ENCODE measurements at places on chromosomes 12 and 14.

- no peak for DNase-seq
Measured at GRCh38 chr14:49636866-49637265, 1.8 kb upstream of the DNAAF2 start.

DNA sequence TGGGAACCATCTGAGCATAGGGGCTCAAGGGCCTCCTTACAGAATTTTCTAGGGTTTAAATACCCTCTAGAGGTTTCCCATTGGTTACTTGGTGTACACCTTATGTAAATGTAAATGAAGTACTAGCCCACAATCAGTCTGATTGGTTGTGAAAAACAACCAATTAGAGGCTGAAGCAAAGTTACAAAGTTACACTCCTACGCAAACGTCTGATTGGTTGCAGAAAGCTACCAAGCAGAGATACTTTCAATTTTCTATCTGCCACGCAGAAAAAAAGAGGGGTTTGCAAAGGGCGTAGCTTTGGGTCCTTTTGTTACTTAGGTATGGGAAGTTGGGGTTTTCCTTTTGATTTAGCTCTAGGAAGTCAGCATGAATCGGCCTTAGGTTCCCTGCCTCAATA lies 1.8 kb upstream of the TMEM19 start:
- DNase-seq, result no peak

DNA sequence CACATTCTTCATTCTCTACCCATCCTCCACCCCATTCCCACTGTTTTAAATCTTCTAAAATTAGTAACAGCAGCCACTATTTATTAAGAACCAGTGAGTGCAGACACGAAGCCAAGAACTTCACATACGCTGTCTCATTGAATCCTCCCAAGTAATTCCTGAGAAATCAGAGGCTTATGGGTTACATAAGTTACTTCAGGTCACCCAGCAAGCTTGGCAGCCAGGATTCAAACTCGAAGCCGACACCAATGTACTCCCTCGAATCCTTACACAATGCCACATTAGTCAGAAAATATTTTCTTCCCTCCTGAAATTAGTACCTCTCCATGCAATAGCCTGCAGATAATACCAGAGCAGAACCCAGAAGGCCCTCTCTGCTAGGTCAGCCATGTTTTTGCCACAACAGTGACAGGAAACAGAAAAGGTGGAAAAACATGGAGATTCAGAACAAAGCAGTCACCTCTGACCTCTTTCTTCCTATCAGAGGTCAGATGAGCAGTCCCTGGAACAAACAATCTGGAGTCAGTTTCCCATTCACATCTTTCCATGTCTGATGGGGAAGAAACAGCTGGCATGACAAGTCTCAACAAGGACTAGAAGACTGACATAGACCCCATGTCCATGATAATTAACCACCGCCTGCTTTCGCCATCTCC lies 16.4 kb downstream of the NID2 start:
- no peak for DNase-seq

DNA sequence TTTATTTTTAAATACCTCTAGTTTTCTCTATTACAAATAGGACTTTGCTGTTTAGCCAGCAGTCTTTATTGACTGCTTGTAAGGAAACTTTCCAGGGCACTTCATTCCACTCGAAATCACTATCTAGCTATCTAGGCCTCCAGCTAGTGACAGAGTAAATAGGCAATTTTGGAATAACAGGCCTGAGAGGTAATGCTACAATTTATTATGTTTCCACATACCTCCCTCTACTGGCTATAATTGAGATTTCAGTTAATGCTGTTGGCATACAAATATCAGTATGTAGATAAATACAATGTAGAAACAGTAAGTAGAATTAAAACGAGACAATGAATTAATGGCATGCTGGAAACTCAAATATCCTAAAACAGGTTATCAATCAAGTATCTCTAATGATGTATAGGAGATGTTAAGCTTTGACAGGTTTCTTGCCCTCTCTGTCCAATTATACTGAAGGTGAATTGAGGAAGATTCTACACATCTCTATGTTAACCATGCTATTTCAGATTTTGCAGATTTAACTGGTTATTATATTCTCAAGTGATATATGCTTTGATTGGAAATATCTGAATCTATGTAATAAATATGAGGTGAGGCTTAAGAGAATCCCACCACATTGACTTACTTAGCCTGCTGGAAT lies 7.2 kb downstream of the DTD2 start:
- DNase-seq, result no peak

- no peak for DNase-seq
Measured at GRCh38 chr12:121652767-121653497, 16.5 kb downstream of the MORN3 start.

DNA sequence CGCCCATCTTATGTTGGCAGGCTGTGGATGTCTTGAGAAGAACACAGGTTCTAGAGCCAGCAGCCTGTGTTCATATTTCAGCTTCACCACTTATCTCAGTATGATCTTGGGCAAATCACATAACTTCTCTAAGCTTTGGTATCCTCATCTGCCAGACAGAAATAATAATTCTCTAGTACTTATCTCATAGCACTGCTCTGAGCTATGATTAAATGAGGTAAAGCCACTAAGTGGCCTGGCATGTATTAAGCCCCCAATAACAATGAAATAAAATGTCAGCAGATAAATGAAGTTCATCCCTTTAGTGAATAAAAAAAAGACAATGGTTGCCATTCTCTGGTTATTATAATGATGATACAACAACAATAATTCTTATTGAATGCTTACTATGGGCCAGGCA lies 104.9 kb upstream of the EEA1 start:
- DNase-seq, result no peak

GRCh38 chr14:69705706-69706105 lies 61.2 kb upstream of the SRSF5 start:
- no peak for DNase-seq

- DNase-seq, result no peak
Measured at GRCh38 chr12:4240161-4240783, 33.3 kb upstream of the CCND2 start.

- no peak for DNase-seq
Measured at GRCh38 chr12:5921027-5921909, 23.8 kb downstream of the ANO2 start.

- DNase-seq, result no peak
Measured at GRCh38 chr14:93619176-93619793, 169.0 kb downstream of the PRIMA1 start.

GRCh38 chr14:81436296-81437138 lies 36.4 kb upstream of the STON2 start:
- DNase-seq, result no peak

DNA sequence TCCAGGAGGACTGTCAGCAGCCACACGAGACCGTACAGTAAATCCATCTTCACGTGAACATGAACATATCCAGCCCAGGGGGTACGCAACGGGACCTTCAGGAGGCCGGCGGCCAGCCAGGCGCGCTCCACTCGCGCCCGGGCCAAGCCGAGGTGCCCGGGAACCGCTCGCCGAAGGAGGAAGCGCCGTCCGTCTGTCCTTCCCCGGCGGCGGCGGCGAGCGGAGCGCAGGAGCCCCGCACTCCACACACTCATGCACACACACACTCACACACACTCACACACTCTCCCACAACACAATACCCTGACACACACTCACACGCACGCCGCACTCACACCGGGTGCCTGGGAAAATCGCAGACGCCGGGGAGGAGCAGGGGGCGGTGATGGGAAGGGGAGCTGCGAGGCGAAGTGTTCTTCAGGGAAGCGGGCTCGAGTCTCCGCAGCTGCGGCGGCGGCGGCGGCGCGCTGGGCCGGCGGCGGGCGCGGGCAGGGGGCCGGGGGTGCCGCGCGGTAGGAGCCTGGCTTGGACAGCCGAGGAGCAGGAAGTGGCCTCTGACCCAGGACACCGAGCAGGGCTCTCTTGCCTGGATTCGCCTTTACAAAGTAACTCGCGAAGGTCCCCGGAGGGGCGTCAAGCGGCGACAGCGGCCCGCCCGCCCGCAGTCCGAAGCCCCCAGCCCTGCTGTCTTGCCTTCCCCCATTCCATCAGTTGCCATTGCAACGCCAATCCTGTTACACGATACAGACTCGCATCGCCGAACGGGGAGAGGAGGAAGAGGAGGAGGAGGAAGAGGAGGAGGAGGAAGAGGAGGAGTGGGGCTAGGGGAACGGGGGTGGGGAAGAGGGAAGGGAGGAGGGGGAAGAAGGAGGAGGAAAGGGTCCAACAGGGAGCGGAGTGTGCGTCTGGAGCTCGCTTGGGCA lies 601 bp downstream of the MDGA2 start:
- DNase-seq, result no peak

DNA sequence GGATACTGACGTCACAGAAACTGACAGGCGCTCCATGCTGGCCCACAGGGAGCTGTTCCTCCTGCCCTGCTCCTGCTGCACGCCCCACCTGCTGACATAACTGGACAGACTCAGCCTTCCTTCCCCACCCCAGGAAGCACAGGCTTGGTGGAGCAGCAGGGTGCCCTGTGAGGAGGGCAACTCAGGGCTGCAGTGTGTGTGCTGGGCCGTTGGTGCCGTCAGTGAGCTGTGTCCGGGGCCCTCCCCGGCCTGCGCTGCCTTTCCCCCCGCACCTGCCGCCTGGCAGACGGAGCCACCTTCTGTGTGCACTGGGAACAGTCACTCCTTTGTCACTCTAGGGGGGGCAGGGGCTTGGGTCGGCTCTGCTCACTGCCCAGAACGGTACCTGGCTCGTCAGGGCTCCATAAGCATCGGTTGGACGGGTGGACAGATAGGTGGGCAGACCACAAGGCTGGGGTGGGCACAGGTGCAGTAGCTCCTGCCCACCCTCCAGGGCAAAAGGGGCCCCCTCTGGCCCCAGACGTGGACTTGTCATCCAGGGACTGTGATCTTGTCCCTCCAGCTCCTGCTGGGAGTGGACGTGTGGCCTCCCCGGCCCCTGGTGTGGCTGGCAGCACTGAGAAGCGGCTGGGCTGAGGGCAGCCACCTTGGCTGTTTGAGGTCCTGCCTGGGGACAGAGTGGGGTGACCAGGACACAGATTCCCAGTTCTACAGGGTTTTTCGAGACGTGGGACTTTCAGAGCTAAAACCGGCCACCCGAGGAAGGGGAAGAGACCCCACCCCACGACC lies 32.8 kb downstream of the FBRSL1 start:
- no peak for DNase-seq

DNA sequence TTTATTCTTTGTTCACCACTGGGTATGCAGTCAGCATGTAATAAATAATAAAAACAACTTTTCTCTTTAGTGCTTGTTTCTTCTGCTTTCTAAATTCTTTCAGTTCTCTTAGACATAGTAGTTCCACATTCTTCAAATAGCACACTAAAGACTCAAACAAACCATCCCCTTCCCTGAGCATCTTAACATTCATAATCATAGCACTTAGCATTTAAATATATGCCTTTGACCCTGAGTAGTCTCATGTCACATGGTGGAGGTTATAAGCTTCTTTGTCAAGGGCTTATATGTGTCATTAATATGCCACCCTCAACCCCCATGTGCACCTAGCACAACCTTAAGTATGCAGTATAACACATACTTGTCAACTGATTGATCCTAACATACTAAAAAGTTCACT lies 212.7 kb downstream of the PHLDA1 start:
- no peak for DNase-seq

GRCh38 chr12:66269757-66270383 lies 32.4 kb upstream of the HELB start:
- DNase-seq, result no peak

DNA sequence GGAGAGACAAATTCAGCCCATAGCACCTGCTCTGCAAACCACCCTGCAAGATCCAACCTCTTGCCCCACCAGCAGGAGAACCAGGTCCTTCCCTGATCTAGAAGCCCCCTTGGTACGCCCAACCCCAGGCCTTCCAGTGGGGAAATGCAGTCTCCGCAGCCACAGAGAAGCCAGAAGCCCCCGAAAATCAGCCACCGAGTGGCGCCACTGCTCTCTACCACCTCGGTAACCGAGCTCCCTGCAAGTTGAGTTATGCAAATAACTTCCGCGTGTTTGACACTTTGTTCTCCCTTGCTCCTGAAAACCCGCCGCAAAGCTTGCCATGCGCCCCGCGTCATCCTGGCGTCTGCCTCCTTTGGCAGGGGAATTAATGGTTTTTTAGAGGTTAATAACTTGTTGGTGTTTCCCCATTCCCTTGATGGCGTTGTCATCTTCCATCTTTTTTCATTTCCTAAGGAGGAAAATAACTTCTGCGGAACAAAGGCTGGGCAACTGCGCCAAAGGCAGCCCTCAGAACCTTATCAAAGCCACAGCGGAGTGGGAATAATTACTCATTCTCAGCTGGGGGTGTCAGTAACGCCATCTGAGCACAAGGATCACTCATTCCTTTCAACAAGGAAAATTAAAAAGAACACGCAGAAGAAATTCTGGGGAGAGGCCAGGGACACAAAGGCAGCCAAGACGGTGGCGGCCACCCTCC lies 60.4 kb downstream of the FZD10 start:
- no peak for DNase-seq

GRCh38 chr12:121190523-121191031 lies 19.4 kb upstream of the P2RX4 start:
- no peak for DNase-seq

DNA sequence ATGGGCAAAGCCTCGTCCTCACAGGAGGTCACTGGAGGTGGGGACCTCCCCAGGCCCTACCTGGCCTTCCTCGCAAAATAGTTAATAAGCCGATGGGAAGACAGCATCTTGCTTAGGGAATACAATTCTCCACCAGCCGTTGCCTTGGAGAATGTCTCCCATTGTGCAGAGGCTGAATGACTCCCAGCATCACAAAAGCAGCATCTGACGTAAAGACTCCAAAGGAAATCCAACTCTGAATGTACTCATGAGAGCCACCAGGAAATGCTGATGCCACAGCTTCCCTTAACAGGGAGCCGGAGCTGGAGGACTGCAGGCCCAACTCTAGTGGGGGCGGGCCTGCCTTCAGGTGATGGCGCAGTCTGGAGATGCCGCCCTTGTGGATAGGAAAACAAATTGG lies 15.5 kb downstream of the CCDC63 start:
- no peak for DNase-seq

DNA sequence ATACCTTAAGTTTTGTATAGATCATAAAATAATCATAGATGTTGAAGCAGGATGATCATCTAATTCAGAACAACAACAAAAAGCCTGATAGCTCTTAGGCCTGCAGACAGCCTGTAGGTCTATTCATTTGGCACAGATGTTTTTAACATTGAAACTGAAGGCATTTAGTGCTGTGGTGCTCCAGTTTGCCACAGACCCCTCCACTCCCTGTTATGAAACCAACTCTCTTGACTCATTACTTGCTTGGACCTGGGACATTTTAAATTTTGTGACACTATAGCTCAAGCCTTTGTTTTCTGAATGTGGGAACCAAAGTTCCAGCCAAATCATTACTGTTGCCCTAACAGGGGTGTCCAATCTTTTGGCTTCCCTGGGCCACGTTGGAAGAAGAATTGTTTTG lies 9.1 kb downstream of the PRKCH start:
- DNase-seq, result no peak

GRCh38 chr12:46790066-46790465 lies 35.7 kb downstream of the SLC38A4 start:
- no peak for DNase-seq

DNA sequence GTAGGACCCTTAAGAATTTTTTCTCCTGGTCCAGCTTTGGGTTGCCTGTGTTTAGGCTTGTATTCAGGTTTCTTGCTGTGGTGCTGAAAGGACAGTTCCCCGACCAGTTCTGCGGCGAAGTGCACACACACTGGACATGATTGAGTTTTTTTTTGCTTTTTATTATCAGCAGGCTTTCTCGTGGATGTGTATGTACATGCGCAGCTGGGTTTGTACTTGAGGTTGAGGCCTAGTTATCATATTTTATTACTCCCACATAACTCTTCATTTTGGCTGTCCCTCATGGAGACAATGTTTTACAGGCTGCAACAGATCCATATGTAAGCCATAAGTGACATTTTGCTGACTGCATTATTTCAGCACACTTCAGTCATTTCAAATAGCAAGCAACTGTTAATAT lies 2.5 kb downstream of the SCN8A start:
- DNase-seq, result no peak
